NCI-H2081 (cell line): ENCODE measurements at places on chromosomes 7 and 10.

DNA sequence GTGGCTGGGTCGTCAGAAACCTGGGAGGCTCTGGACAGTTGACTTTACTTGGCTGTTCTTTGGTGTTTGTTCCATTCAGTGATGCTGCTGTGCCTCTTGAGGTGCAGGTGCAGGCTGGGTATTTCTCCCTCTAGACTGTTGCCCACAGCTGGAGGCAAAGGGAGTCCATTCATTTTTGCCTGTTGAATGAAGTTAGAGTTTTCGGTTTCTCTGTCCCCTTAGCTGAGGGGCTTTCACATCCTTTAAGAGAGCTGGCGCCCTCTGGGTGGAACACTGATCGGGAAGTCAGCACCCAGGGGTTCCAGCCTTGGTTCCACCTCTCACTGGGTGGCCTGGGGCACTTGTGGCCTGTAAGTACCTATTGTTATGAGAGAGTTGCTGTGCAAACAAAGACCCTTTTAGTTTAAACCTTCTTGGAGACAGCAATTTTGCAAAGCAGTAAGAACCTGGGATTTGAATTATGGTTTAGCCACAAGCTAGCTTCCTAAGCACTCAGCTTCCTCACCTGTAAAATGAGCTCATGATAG lies 67.2 kb downstream of the GRK5 start:
- no peak for DNase-seq

DNA sequence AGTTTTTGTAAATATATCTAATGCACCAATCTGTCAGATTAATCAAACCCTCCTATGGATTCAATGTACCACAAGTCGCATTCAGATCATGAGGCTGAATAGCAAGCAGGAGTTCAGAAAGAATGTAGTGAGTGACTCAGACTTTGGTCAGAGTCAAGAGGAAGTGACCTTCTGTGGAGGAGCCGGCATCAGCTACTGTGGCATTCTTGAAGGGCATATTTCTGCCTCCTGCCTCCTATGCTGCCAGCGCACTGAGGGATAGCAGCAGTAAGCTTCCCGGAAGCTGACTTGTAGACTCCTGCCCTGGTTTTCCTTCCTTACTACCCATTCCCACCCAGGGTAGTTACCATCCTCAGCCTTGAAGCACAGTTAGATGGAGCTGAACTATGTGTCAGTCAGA lies 867.5 kb downstream of the NRG3 start:
- DNase-seq: no peak

DNA sequence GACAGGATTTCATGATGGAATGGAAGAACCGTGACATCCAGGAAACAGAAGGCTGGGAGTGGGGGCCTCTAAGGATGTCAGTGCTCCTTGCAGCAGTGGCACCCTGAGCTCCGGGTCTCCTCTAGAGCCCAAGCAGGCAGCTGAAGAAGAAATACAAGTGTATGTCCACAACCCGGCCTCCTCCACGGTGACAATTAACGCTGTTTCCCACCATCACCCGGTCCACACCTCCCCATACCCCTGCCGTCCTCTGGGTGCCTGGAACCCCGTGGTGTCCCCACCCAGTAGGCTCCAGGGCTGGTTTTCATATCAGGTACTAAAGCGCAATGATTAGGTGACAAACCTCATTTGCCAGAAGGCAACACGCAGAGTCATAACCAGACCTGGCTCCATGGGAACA lies 30.3 kb downstream of the GRID1 start:
- DNase-seq: no peak

- DNase-seq: no peak
These were observed 40.2 kb upstream of the IFRD1 start for GRCh38 chr7:112410092-112410491.
